T-helper 17 cell (primary cell): ENCODE measurements at places on chromosomes 2 and 18.

DNA sequence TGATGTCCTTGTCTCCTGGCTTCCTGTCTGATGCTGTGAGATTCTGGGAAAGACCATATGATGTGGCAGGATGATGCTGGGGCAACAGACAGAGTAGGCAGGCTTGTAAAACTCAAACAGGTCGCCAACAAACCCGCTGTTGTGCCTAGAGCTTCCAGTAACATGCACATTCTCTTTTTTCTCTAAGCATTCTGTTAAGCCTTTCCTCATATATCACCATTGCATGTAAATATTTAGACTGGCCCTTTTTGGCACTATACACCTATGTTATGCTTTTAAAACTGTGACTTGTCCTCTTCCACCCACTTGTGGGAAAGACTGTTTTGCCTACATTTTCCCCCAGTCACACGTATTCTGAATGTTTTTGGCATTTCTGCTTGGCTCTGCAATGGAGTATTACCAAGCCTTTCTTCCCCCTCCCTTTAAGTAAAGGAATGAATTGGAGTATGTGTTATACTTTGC is 250.4 kb upstream of the TANK start:
- no peak for DNase-seq

- no peak for DNase-seq
Observed at GRCh38 chr2:661360-661635, 15.9 kb downstream of the TMEM18 start.

GRCh38 chr2:202064881-202065230 is 8.2 kb upstream of the KIAA2012 start:
- no peak for DNase-seq

DNA sequence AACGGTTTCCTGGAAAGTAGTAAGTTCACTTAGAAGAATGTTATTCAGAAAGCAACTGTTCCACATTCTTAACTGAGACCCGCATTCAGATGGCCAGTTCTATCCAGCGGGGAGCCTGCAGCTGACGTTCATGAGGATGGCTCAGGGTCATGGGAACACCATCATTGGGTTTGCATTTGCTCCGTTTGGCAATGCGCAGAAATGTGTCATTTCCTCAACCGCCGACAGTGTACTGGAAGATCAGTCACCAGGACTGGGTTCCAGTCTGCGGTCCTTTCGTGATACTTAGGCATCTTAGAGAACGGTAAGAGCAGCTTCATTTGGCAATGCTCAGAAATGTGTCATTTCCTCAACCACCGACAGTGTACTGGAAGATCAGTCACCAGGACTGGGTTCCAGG is 104.0 kb downstream of the DNER start:
- no peak for DNase-seq

- DNase-seq = no peak
Observed at GRCh38 chr2:206337956-206338355, 63.5 kb downstream of the ZDBF2 start.

DNA sequence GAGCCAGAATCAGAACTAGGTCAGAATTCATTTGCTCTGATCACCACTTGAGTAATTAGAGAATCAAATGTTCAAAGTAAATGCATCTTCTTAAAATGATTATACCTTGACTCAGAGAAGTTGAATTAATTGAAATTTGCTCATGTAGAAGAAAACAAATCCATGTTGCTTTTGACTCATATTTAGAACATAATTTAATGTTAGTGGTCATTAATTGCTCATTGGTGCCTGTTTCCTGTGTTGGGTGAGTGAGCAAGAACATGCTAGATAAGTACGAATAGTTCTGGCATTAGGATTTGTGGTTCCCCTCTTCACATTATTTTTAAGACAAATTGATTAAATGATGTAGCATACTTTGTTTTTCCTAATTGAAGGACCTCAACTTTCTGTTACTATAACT is 19.0 kb downstream of the ACVR2A start:
- DNase-seq = no peak

DNA sequence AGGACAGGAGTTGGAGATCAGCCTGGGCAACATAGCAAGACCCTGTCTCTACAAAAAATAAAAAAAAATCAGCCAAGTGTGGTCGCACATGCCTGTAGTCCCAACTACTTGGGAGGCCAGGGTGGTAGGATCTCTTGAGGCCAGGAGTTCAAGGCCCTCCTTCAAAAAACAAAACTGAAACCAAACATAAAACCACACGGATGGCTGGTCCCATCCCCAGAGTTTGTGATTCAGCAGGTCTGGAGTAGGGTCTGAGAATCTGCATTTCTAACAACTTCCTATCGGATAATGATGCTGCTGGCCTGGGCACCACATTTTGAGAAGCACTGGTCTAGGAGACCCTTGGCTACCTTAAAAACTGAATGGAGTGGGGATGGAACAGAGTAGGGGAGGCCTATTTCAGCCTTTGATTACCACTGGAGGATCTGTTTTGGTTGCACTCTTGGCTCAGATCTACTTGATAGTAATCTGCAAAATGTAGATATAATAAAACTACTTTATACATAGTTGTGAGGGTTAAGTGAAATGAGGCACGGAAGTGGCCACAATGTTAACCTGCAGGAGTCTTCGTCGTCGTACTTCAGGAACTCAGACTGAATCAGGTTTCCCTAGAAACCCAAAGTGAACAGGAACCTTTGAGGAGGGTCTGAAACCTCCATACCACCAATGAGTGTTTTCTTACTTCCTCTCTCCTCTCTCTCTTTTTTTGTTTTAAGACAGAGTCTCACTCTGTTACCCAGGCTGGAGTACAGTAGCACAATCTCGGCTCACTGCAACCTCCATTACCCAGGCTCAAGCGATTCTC is 25.5 kb upstream of the NFE2L2 start:
- DNase-seq = no peak

DNA sequence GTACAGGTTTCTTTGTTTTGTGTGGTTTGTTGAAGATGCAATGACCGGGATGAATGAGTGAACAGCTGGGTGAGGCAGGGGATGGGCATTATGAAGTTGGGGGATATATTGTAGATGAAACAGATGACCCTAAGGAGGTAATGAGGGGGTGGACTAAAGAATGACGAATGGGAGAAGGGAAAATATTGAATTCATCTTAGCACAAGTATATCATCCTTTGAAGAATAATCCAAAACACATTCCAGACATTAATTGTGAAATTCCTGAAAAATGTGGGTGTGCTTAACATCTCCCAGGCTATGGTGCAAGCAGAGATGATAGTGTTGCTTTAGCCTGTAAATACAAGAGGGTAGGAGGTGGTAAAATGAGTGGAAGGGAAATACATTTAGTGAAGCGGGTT is 5.8 kb downstream of the CRIM1 start:
- DNase-seq = no peak

DNA sequence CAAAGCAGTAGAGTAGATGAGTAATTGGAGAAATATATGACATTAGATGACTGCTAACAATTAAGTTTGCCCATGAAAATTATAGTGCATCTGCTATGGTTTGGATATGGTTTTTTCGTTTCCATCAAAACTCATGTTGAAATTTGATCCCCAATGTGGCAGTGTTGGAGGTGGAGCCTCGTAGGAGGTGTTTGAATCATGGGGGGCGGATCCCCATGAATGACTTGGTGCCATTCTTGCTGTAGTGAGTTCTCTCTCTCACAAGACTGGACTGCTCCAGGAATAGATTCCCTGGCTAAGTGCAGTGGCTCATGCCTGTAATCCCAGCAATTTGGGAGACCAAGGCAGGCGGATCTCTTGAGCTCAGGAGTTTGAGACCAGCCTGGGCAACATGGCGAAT is 9.7 kb upstream of the CUL3 start:
- no peak for DNase-seq

- DNase-seq = no peak
Observed at GRCh38 chr2:149562324-149562723, 25.3 kb downstream of the MMADHC start.

DNA sequence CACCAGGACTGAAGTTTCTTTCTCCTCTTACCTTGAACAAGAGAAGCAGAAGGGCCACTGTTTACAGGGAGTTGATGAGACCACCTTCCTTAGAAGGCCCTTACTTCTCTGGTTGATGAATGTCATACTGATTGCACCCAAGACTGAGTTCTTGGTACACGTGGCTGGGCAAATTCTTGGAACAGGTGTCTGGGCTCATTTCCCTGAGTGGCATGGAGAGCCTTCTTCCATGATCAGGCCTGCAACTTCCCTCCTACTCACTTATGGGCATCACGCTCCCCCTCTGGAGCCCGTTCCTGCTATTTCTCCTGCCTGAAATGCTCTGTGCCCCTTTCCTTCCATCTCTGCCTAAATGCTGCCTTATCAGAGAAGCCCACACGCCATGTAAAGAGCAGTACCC is 110.3 kb downstream of the PTPRM start:
- DNase-seq = no peak

- no peak for DNase-seq
Observed at GRCh38 chr2:197165020-197165419, 145.6 kb downstream of the ANKRD44 start.

DNA sequence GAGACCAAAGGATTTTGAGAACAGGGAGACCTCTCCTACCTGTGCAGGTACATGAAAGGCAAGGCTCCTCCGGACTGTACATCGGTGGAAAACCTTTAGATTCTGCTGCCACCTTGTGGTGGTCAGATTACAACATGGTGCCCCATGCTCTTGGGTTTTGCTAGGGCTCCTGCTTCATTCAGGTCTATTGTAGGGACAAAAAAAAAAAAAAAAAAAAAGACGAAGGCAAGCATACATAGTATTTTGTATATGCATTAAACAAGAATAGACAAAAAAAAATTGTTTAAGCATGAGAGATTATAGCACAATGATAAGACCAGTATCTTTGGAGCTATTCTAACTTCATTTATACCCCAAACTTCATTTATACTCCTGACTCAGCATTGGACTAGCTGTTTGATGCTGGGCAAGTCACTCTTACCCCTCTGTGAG is 27.4 kb upstream of the SPR start:
- peak; percentile 14 for DNase-seq

DNA sequence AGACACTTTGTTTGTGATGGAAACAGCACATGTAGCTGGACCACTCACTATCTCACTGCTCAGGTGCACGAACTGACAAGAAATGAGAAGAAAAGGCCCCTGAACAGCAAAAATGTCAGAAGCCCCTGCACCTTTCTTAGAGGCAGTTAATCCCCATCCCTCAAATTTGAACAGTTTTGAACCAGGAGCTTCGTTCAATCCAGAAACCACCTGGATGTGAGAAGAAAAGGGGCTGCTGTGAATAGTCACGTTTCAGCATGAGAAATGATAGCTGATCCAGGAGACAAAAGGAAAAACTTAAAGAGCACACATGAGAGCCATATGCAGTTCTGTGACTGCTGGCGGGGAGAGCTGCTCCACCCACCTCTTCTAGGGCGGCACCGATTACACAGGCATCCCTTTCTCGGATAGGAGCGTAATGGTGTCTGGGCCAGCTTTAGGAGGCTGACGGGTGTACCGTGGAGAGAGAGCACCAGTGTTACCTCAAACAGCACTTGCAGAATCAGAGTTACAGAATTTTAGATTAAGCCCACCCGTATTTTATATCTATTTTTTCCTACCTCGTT is 117.0 kb upstream of the EML6 start:
- DNase-seq = no peak

DNA sequence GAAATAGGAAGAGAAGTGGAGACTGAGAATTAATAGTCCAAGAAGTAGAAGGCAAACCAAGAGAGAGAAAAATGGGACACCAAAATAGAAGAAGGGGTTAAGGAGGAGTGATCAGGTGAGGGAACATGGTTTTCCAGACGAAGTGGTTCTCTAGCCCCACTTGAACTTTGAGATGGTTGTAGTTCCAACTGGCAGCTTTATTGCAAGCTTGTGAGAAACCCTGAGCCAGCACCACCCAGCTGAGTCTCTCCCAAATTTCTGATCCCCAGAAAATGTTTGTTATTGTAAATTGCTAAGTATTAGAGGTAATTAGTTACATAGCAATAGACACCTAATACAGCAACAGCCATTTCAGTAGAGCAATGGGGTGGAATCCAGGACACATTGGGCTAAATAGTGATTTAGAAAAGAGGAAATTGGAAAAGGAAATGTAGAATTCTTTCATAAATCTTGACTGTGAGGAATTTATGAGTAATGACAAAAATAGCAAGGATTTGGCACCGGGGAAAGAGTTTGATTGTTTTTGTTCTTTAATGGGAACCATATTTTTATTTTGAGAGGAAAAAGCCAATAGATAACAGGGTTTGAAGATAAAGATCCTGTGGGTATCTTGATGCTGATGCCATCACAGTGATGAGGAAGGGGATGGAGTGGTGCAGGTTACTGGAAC is 62.1 kb upstream of the XDH start:
- DNase-seq = no peak

- DNase-seq = no peak
Observed at GRCh38 chr2:151928380-151928779, 100.2 kb upstream of the ARL5A start.

GRCh38 chr18:68969027-68969426 is 171.1 kb downstream of the CCDC102B start:
- no peak for DNase-seq

- no peak for DNase-seq
Observed at GRCh38 chr2:1440581-1440980, 27.3 kb downstream of the TPO start.

- no peak for DNase-seq
Observed at GRCh38 chr2:152445791-152446201, 110.8 kb downstream of the FMNL2 start.

DNA sequence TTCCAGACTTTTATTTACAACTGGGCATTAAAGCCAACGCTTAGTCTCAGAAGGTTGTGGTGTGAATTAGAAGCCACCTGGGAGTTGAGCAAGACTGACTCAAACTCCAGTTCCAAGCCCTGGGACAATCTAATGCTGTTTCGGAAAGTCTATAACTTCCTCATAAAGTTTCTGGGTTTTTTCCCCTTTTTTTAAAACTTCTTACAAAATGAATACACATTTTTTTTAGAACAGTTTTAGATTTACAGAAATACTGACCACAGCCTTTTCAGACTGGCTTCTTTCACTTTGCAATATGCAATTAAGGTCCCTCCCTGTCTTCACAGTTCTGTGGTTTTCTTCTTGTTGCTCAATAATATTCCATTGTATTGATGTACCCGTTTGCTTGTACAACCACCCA is 115.9 kb upstream of the TWIST2 start:
- no peak for DNase-seq

GRCh38 chr2:88011011-88011410 is 5.3 kb downstream of the RNU2-63P start:
- no peak for DNase-seq

- DNase-seq = no peak
Observed at GRCh38 chr2:218860950-218861381, 1.4 kb downstream of the WNT6 start.

DNA sequence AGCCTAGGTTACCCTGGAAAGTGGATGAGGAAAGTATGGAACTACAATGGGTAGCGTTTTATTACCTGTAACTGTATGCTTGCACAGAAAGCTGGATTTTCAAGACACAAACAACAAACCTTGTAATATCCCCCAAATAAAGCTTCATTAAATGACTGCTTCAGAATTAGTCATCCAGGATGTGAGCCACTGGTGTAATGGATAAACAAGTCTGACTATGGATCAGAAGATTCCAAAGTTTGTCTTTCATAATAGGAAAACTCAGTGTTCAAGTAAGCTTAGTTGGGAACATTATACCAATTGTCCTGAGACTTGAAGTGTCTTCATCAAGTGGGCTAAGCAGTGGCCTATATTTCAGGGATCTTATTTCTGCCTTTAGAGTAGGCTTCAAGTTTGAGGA is 518.8 kb downstream of the LRP1B start:
- no peak for DNase-seq

- DNase-seq = no peak
Observed at GRCh38 chr18:1653873-1654272, 749.2 kb downstream of the ADCYAP1 start.
